Stimulated activated CD8-positive, alpha-beta memory T cell treated with anti-CD3 and anti-CD28 coated beads, Interleukin-4, amount 100 ng/mL, for 4 hours (primary cell): ENCODE measurements at places on chromosomes 13 and 19.

- DNase-seq, result no peak
Observed at GRCh38 chr13:110472904-110473563, 88.5 kb downstream of the RAB20 start.

DNA sequence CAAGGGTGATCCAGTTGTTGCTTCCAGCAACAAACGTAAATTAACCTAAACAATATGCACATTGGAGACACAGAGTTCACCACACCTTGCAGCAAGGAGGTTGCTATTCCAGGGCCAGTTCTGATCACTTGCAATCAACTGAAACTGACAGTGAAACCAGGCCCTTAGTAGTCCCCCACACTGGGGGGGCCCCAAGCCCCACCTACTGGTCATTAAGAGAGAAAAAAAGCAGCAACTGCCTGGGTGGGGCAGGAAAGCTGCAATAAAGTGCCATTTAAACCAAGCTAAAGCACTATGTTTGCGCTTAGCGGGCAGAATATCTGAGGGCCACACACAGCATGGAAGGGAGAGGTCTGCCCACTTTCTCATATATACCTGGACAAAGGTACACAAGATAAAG lies 51.5 kb downstream of the ATP7B start:
- no peak for DNase-seq

GRCh38 chr13:111661052-111661451 lies 340.6 kb downstream of the TEX29 start:
- DNase-seq, result no peak

DNA sequence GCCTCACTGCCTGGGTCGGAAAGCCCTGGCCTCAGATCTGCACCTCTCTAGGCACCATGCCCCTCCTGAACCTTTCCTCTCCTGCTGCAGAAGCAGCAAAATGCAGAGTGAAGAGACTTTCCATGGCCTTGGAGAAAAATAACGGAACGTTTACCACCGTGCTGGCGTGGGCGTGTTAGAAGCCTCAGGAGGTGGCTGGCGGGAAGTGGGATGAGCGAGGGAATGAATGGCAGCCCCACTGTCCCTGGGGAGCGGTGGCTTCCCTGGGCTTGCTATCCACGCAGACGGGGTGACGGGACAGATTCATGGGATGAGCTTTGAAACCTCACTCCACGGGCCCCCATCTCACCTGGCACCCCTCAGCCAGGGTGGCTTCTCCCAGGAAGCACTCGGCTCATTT lies 4.3 kb downstream of the TEX29 start:
- no peak for DNase-seq

DNA sequence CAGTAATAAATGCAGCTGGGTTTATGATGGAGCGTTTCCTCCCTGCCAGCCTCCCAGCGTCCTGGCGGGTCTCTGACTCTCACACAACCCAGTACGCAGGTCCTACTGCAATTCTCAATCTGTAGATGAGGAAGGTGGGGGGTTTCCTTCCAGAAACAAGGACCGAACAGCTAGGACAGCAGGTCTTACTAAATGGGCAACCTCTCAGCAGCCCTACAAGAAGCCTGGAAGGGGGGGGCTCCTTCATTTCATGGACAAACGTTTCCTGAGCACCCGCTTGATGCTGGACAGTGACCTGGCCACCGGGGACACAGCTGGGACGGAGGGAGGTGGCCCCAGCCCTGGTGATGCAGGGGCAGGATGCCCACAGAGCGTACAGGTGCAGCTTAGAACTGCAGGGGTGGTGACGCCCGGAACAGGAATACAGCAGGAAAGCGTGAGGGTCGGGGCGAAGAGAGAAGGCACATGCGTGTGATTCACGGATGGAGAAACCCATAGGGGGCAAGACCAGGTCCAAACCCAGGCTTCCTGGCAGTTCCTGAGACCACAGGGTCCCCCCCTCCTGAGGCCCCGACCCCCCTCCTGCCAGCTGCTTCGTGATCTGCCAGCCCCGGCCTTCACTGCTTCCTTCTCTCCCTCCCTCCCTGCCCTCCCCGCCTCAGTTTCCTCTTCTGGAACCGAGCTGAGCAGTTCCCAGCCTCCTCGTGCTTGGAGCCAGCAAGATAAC lies 732 bp upstream of the C2CD4C start:
- DNase-seq, result no peak

- DNase-seq, result no peak
Observed at GRCh38 chr13:113995051-113995601, 21.2 kb upstream of the C13orf46 start.

DNA sequence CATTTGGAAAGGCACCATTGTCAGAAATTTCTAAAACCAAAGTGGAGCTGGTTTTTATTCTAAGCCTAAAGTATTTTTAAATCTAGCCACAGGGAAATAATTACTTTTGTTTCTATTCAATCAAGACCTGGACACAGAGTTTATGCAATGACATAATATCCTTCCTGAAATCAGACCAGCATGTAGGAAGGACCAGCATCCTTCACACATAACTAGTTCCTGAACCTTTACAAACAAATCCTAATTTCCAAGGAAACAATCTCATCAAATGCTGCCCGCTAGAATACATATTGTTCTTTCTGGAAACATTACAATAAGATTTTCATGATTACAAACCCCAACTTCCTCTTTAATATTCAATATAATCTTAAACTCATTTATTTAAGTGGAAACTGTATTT lies 1.5 kb downstream of the STARD13 start:
- DNase-seq, result no peak

DNA sequence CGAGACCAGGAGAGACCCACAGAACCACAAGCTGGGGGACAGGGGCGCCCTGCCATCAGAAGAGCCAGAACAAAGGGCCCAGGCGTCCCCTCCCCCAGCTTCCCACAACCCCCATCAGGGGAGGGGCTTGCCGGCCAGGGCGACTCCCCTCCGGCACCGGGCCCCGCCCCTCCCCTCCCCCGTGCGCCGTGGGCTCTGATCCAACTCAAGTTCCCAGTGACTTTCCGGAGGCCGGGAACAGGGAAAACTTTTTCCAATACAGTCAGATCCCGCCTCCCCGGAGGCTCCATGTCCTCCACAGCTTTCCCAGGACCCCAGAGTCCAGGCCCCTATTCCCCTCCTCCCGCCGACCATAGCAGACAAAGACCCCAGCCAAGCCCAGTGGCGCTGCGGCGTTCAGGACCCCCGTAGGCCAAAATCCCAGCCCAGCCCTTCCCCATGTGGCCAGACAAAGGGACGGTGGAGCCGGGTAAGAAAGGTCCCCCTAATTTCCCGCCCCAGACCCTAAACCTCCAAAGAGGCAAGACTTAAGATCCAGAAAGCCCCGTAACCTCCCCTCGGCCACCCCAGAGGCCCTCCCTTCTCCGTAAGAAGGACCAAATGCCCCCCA lies 673 bp downstream of the TEAD2 start:
- DNase-seq, result no peak

DNA sequence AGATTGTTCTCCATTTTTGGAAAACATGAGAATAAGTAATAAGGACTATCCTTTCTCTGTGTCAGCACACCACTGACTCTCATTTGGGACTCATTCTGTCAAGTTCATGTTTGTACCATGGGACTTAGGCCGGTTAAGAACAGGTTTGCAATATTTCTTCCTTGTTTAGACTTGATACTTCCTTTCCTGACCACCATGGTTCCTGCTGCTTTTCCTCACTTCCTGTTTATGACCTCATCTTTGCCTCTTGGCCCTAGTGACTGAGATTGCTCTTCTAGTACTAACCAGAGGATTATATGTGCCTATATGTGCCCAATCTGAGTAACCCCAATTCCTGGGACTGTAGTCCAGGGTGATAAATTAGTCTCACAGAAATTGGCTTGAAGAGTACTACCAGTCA lies 32.5 kb upstream of the NDFIP2 start:
- no peak for DNase-seq

GRCh38 chr13:70623239-70623638 lies 515.0 kb upstream of the KLHL1 start:
- no peak for DNase-seq

DNA sequence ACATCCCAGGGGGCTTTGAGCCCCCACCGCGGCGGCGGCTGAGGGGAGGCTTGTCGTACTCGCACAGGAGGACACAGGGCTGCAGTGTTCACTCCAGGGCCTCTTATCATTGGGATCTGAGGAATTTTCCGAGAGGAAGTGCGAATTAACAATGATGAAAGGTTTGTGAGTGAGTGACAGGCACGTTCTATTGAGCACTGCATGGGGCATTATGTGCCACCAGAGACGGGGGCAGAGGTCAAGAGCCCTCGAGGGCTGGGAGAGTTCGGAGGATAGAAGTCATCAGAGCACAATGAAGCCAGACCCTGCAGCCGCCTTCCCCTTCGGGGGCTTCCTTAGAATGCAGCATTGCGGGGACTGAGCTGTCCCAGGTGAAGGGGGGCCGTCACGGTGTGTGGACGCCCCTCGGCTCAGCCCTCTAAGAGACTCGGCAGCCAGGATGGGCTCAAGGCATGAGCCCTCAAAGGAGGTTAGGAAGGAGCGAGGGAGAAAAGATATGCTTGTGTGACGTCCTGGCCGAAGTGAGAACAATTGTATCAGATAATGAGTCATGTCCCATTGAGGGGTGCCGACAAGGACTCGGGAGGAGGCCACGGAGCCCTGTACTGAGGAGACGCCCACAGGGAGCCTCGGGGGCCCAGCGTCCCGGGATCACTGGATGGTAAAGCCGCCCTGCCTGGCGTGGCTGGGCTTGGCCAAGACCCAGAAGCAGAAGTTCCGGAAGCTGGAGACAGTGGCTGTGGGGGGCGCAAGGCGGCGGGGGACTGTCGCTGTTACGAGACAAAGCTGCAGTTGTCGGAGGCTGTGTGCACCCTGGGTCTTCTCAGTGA lies 53.9 kb downstream of the MCF2L start:
- no peak for DNase-seq
